ENCODE measurements at places on chromosomes 7 and 10.

DNA sequence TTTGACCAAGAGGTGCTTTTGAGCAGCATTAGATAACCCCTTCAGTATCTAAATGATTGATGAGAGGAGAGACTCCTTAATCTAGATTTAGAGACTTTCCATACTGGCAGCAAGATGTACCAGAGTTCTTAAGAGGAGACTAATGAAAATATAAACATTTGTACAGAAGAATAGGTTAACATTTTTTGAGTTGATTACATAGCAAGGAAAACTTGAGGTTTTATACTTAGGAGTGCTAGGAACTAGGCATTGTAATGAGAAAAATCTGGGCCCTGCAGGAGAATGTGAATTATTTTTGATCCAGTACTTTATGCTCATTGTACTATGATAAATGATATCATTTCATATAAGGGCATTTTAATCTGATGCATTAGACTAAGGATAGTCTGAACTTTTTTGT, 261.7 kb downstream of the EXOC4 start:
- DNase-seq = no peak

DNA sequence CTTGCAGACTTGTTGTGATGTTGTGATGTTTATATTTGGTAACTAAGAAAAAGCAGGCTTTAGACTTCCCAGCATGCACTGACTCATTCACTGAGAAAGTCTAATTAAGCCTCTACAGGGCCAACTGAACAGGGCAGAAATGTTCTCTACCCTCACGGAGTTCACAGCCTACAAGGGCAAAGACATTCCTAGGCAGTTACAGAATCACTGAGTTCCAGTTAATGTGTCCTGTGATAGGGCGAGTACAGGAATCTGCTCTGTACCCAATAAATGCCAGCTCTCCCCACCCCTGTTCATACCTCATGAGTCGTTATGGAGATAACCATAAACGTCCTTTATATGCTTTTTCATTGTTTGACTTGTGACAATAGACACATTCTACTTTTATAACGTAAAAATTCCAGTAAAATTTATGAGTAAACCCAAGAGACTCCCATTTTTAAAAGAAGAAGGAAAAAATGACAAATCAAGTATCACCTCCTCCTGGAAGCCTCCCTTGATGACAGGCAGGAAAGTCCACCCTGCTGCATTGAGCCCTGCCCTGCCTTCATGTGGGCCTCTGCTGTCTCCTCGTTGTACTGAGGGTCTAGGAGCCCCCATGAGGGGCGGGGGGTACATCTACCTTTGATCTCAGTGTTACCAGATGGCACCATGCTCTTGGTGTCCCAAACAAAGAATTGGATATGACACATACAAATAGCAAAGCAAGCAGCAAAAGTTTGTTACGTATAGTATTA, 14.3 kb downstream of the MUC12 start:
- no peak for DNase-seq

DNA sequence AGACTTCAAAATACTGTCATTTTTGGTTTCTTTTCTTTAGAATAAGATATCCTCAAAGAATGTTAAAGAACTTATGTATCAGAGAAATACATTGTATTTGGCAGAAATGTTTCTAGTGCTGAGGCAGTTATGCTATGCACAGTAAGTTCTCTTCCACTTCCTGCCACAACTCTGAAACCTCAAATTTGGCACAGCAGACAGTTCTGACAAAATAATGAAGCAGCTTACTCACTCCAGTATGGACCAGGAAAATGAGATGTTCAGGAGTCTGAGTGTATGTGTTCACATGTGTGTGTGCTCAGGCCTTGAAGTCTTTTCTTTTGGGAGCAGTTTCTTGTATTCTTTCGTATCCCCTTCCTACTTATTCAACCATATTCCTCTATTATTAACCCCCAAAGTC, 197.0 kb upstream of the AGK start:
- no peak for DNase-seq

DNA sequence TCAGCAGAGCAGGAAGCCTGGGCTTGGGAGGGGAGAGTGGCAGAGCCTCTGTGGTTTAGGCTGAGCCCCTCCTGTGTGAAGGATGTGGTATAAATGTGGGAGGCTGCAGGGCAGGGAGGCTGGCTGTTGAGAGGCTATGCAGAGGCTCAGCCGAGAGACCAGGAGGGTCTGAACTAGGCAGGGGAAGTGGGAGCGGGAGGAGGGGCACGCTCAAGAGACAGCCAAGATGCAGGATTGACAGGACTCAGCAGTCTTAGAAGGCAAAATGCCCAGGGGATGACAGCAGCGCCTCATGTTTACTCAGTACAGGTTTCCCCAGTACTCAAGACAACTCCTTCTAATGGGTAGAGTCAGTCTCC, 24.3 kb downstream of the BTBD16 start:
- no peak for DNase-seq

- no peak for DNase-seq
These were observed 57.0 kb downstream of the DNAJC12 start for GRCh38 chr10:67780759-67781538.

- DNase-seq = peak; percentile 70
These were observed 521.7 kb downstream of the ADRA2A start for GRCh38 chr10:111598433-111599059.

- no peak for DNase-seq
These were observed 69.4 kb downstream of the FAM53B start for GRCh38 chr10:124674768-124675222.

GRCh38 chr10:42979181-42979580, 97.7 kb upstream of the RET start:
- DNase-seq = no peak

DNA sequence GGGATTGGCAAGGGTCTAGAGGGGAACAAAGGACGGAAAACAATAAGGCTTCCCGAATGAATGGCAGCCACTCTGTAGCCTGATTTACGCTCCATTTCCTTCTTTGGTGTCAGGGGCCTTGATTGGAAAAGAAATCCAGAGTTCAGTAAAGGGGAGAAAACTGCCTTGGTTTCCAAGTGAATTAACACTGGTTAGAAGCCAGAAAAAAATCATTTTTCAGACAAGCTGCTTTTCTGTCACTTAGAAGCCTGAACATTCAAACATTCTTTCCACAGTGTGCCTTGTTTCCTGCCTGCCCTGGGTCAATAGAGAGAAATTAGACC, 283 bp upstream of the TRDMT1 start:
- DNase-seq = no peak

GRCh38 chr7:132941428-132941827, 140.5 kb downstream of the CHCHD3 start:
- DNase-seq = no peak

- no peak for DNase-seq
These were observed 449.9 kb upstream of the ANKRD30A start for GRCh38 chr10:36675458-36675880.

DNA sequence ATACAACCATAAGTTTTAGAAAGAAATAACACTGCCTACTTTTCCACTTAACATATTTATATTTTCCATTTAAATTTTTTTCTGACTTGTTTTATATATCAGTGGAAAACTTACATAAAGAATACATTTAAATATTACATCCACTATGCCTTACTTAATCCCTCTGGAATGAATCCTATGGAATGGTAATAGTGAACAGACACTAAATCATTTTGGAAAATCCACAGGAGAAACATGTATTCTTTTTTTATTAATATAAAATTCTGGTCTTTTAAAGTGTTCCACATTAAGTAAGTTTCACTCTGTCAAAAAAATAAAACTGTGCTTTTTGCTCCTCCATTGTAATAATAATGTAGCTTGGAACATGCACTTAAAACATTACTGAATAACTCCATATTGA, 236.8 kb upstream of the LRRN3 start:
- no peak for DNase-seq

DNA sequence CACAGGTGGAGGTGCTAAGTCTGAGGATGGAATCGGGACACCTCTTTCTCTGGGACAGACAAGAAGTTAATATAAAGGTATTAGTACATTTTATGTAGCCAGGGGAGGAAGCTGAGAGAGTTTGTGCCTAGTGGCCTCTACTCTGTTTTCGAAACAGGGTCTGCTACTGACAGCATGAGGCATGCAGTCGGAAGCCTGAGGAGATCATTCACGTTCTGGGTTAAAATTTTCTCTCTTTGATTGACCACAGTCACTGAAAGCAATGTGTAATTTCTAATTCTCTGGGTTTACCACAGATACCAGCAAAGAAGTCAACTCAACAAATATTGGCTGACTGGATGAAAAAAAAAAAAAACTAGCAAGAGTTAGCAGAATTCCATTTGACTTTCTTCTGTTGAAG, 53.3 kb upstream of the KCTD7 start:
- no peak for DNase-seq

DNA sequence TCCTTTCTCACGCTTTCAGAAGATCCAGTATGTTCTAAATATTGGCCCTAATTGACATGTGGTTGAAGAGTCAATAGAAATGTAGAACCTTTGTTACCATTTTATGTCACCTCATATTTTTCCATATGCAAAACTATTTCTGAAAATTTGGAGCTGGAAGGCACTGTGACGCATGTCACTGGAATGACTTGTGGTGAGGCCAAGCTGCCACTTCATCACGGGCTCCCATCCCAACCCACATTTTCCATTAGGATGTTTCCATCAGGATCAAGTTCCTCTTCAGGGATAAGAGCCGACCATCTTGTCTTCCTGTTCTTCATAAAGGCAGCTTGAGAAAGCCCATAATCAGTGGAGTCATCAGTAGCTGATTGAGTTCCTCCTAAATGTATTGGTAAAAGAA, 1241.7 kb downstream of the GATA3 start:
- no peak for DNase-seq

DNA sequence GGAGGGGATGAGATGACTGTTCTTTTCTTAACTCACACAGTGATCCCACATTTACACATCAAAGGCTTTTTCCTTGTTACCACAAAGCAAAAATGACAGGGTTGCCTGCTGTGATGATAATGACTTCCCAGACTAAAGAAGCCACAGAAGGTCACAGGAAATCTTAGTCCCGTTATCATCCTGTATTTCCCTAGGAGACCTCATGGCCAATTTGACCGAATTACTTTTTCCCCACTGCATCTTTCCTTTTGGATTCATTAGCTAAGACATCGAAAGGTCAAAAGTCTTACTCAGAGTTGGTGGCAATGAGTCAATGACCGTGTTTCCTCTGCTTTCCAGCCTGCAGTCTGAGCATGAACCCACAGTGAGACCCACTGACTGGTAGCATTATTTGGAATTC, 130.1 kb upstream of the INHBA start:
- DNase-seq = no peak

- no peak for DNase-seq
These were observed 432.1 kb upstream of the PCDH15 start for GRCh38 chr10:55233090-55233489.

- DNase-seq = no peak
These were observed 65.9 kb upstream of the PRKG1 start for GRCh38 chr10:51008346-51008745.

DNA sequence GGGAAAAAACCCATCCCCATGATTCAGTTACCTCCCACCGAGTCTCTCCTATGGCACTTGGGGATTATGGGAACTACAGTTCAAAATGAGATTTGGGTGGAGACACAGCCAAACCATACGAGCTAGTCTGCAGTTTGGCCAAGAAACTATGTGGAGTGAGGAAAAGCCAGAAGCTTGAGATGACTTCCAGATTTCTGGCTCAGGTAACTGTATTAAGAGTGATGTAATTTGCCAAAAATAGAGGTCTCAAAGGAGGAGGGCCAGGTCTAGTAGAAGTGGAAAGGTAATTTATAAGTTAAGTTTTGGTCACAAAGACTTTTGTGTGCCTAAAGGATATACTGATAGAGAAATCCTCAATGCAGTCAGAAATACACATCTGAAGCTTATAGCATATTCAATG, 279.7 kb upstream of the MGMT start:
- DNase-seq = no peak

GRCh38 chr7:63067897-63068585, 930.6 kb upstream of the ZNF722 start:
- peak; percentile 67 for DNase-seq

GRCh38 chr10:60932756-60933155, 11.2 kb downstream of the RHOBTB1 start:
- no peak for DNase-seq

DNA sequence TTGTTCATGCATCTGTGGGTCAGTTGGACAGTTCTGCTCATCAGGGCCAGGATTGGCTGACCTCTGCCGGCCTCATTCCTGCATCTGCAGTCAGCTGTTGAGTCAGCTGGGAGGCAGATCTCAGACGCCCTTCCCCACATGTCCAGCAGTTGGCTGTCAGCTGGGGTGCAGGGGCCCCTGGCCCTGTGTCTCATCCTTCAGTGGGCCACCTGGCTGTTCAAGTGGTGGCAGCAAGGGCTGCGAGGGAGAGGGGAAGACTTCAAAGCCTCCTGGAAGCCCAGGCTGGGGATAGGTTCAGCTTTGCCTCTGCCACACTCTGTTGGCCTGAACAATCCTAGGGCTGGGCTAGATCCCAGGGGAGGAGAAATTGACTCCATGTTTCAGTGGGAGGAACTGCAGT, 33.2 kb downstream of the TACR2 start:
- DNase-seq = no peak

GRCh38 chr10:29828440-29828894, 193.7 kb upstream of the SVIL start:
- DNase-seq = no peak

GRCh38 chr10:105783936-105784483, 1142.9 kb downstream of the SORCS3 start:
- DNase-seq = no peak

DNA sequence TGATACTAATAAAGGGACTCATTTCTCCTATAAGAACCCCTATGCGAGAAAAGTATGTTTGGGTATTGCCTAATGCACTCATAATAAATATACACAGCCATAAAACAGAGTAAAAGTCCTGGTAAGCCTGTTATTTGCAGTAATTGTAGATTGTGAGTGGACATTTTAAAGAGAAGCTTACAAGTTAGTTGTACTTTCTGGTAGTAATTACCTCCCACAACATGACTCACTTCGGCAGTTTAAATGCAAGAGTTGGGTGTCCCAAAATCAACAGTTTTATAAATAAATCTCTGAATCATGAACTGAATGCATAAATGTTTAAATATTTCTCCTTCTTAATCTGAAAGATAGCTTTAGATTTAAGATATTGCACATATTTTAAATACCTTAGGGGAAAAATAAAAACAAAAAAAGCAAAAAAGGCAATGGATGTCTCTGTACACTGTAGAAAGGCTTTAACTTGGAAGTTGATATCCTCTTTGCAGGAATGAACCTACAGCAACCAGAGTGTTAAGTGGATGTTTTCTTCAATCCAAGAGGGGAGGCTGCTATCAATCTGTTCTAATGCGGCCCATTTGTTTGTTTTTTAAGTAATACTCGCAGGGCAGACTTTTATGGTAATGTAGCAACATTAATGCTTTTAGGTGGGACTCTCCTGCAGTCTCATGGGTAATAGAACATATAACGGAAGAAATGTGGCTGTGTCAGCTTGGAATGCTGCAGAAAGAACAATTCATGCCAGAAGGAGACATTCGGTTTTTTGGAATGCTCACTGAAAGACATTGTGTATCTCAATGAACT, 57.3 kb upstream of the ZEB1 start:
- DNase-seq = no peak
